ENCODE measurements at places on chromosomes 2 and 18.

DNA sequence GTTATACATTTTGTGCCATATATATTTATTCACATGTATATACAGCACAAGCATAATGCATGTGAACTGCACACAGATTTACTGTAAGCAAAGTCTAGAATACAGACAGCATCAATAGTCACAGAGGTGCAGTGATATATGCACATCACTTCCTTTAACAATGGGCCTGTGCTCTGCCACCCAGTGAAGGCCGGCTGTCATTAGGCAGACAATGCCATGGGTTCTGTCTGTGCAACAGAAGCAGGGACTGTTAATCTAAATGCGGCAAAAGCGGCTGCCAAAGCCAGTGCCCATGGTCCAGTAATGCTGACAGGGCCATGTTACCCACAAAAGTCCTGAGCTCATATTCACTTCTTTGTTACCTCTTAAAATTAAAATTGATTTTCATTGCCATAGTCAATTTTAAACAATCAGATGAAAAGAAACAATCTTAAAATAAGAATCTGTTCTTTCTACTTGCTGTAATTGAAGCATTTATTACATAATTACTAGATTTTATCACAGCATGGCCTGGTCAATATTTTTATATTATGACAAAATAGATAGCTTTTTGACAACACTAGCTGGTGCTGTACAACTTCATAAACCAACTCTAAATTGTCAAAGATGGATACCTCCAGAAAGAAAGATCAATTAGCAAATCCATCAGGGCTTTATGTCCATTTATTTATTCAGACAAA is 232.0 kb downstream of the STK39 start:
- no peak for DNase-seq

GRCh38 chr2:154158101-154158500 is 286.4 kb downstream of the GALNT13 start:
- no peak for DNase-seq

GRCh38 chr2:145652571-145653545 is 1132.9 kb upstream of the ZEB2 start:
- no peak for DNase-seq

GRCh38 chr18:23629444-23629946 is 33.2 kb downstream of the ANKRD29 start:
- no peak for DNase-seq

DNA sequence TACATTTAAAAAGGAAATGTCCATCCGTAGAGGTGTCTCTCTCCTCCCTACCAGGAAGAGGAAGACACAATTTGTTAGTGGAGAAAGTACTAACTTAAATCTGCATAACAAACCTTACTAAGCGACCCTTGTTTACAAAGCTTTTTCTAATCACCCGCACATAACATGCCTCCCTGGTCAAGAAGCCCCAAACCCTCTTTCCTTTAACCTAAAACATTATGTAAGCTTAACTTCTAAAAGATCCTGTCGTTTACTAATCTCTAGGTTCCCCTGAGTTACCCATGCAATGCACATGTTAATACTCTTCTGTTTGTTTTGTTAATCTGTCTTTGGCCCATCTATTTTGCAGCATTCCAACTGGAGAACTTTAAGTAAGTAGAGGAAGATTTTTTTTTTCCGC is 630.3 kb upstream of the NRXN1 start:
- DNase-seq = no peak

GRCh38 chr2:105674401-105674800 is 70.3 kb upstream of the NCK2 start:
- DNase-seq = no peak

DNA sequence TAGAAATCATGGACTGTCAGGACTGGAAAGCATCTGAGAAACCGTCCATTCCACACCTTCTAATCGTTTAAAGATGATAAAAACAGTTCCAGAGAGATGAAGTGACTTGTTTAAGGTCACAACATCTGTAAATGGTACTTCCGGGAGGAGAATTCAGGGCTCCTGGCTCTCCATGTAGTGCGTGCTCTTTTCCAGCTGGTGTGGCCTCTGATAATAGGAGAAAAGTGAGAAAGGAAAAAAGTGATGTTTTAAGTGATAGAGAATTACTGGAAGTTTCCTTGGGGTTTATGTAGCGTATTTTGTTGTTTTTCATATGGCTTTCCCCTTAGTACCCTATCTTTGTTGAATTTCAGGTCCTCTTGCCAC is 663 bp downstream of the C2orf49 start:
- no peak for DNase-seq
